ENCODE measurements at places on chromosomes 11 and 22.

- no peak for DNase-seq
Measured at GRCh38 chr11:3340025-3340424, 38.9 kb downstream of the ZNF195 start.

- no peak for DNase-seq
Measured at GRCh38 chr11:57397394-57397990, 7.0 kb upstream of the PRG2 start.

DNA sequence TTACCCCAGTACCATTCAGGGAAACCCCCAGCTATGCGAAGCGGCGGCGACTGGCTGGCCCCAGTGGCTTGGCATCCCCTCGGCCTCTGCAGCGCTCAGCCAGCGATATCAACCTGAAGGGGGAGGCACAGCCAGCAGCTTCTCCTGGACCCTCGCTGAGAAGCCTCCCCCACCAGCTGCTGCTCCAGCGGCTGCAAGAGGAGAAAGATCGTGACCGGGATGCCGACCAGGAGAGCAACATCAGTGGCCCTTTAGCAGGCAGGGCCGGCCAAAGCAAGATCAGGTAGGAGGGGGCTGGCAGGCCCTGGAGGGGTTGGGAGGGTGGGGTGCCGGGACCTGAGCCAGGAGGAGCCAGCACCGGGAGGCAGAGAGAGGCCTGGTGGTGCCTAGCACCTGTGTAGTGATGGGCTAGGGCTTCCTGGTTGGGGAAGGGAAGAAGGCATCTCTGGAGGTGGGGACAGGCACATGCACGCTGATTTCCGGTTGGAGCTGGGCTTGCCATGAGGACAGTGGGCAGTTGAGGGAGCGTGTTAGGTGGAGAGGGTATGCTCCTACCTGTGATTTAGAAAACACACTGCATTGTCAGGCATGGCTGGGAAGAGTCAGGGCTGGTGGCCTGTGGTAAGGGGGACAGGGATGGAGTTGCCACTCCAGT, 22.3 kb downstream of the SHANK3 start:
- DNase-seq, result no peak

DNA sequence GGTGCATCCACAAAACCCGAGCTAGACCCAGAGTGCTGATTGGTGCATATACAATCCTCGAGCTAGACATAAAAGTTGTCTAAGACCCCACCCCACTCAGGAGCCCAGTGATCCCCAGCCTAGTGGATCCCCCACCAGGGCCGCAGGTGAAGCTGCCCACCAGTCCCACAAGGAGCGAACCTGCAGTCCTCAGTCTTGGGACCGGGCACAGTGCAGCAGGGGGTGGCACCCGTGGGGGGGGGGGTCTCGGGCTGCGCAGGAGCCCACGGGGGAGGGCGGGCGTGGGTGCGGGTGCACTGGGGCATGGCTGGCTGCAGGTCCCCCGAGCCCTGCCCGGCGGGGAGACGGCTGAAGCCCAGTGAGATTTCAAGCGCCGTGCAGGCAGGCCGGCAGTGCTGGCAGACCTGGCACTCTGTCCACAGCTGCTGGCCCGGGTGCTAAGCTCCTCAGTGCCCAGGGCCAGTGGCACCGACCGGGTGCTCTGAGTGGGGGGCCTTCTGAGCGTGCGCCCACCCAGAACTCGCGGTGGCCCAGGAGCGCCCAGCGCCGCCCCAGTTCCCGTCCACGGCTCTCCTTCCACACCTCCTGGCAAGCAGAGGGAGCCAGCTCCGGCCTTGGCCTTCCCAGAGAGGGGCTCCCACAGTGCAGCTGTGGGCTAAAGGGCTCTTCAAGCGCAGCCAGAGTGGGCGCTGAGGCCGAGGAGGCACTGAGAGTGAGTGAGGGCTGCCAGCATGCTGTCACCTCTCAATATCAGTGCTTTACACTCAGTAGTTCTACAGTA, 989.1 kb downstream of the FAM181B start:
- DNase-seq, result no peak

- no peak for DNase-seq
Measured at GRCh38 chr22:17370026-17370765, 936 bp downstream of the CECR2 start.

DNA sequence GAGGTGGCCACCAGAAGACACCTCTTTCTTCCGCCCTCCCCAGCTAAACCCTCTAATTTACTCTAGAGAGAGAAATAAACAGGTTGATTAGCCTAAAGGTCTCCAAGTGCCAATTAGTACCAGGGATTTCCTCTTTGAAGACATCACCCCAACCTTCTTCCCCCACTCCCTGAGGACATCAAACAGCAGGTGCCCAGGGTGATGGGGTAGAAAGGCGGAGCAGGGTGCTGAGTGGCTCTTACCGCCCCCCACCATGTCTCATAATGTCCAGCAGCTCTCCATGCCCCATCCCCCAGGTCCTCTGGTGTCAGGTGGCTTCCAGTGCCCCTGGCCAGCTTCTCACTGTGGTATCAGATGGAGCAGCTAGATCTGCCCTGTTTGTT, 5.3 kb upstream of the GNAZ start:
- DNase-seq, result no peak

DNA sequence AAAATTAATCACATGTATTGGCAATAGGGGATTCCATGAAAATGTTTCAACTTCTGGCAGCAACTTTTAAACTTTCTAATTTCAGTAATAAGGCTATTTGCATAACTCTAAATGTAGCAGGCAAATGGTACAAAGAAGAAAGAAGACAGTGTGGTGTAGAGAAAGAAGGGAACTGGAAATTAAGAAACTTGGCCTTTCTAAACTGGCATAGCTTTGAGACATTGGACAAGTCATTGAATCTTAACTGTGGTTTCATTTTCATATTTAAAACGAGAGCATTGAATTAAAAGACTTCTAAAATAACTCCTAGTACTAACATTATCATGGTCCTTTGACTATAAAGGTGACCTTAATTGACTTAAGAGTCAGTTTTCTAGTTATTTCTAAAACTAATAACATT, 125.0 kb downstream of the UVRAG start:
- no peak for DNase-seq
